ENCODE measurements at places on chromosomes 5 and 9.

GRCh38 chr9:36218011-36218410 is 27.3 kb downstream of the CLTA start:
- no peak for DNase-seq

DNA sequence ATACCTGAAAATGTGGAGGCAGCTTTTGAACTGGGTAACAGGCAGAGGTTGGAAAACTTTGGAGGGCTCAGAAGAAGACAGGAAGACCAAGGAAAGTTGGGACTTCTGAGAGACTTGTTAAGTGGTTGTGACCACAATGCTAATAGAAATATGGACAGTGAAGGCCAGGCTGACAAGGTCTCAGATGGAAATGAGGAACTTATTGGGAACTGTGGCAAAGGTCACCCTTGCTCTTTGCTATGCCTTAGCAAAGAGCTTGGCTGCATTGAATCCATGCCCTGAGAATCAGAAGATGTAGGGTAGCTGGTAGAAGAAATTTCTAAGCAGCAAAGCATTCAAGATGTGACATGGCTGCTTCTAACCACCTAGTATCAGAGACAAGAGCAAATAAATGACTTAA is 244.4 kb upstream of the ADRA1B start:
- DNase-seq: no peak

DNA sequence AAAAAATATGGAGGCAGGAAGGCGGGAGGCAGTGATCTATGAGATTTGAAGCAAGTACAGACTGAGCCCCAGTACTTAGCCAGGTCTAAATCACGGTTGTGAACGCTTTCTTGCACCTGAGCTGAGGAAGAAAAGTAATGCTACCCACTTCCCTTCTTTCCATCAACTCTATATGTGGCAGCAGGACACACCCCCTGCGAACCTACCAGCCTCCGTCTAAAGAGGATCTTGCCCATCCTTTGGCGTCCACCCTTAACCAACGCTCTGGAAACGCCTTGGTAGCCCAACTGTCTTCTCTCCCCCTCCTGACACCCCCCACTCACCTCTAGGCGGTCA is 545 bp downstream of the HMGCS1 start:
- no peak for DNase-seq

- no peak for DNase-seq
These were observed 286.3 kb downstream of the FBXL7 start for GRCh38 chr5:15786326-15786725.

DNA sequence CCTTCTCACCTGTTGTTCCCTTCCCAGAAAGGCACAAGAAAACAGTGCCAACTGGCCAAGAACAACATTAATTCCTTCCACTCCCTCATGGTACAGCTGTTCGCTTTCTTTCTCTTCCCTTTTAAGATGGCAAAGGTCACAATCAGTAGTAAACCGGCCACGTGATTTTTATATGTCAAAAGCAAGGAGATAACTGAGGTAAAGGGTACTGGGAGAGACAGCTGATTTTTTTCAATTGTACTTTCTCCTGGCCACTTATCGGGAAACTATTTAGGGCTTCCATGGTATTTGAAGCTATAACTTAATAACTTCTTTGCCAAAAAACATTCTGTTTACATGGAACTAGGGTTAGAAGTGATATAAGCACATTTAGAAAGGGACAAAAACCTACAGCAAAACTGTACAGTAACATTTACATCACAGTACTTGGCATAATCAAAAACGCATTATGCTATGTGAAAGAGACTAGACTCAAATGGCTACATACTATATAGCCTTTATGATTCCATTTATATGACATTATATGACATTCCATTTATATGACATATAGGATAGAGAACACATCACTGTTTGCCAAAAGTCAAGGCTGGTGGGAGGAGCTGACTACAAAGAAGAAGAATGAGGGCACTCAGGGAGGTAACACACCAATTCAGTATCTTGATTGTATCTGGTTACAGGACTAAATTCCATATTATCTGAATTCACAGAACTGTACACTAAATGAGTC is 24.8 kb downstream of the PLPP1 start:
- DNase-seq: no peak

- no peak for DNase-seq
These were observed at the start of gene CFAP157 for GRCh38 chr9:127706836-127707241. Gene CFAP157, plus strand, starts transcription at chr9:127706988. Its CDS starts 44 bp downstream, at chr9:127707032.

DNA sequence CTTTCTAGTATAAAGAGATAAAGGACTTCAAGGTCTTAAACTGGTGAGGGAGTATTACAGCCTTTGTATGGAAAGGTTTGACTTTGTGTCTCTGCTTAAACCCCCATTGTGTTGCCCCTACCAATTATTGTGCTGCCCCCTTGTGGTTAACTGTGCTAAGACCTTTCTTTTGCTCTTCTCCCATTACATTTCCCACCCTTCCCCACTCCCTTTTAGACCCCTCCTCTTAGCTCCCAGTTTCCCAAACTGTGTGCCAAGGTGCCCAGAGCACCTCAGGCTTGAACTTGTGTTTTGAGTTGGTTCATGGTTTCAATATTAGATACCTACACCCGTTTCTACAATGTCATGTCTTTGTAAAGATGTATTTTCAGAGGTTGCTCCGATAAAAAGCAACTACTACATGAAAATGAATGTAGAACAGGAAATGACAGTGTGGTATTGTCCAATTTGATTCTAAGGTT is 2.9 kb downstream of the JAK2 start:
- DNase-seq: no peak
